ENCODE measurements at places on chromosomes 3 and 15. TPM values are rescaled to one million over a fixed set of nuclear protein-coding genes. Genes with fewer than 3 reads are reported as not detected.
A peak's percentile ranks its signal among the peaks of the same experiment; 100 is the strongest.

The SRGAP3 gene
- total RNA-seq: 1.5 TPM

DNA sequence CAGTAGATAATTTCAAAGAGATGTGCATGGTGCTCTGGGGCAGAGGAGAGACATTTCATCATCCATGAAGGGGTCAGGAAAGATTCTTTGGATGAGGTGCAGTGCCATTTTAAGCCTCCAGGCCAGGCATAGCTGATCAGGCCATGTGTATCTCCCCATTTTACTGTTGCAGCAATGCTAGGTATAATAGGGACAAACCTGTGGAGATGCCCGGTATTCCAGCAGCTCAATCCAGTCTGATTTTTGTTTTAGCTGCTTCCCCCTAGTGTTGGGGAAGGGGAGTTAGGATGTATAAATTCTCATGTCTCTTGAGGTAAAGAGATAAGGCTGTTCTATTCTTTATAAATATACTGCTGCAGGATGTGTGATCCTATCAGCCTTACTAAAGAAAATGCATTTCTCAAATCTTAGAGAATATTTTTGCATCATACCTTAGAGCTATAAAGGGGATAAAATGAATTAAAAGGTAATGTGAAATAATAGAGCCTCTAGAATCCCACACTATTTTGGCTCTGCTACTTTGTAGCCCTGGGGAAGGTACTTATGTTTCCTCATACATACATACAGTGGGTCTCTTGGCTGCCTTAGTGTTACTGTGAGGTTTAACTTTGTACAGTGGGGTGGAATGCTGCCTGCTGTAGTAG, 5.2 kb downstream of the CDV3 start:
- peak overlapping the region; percentile 18 for H3K27ac ChIP-seq
- H3K36me3 ChIP-seq: peaks cover 45% of the 10 kb centered on the region
- no peaks in the 10 kb centered on the region for H3K27me3 ChIP-seq
- peaks cover 44% of the 10 kb centered on the region for H3K4me1 ChIP-seq

DNA sequence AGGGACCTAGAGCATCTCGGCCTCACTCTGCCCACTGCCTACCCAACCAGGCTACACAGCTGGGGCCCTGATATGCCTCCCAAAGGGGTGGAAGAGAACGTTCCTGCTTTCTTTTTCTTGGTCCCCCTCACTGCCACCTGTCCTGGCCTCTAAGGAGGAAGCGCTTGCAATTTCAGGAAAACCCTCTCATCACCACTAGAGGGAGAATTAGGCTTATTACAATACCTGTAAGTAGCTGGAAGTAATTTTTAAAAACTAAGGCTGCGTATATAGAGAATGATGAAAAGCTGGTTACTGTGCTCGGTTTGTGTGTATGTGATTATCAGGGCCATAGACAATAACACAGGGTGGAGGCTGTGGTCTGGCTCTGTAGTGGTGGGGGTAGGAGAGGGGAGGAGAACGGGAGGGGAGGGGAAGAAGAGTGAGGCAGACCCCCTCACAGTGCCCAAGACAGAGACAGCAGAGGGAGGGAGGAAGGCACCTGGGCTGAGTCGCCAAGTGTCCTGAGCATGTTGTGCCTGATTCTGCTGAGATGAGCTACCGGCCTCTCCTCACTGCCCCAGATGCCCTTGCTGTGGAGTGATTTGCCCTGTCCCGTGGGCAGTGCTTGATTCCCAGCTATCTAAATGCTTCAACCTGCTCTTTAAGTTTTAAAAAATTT, 3.3 kb downstream of the GABRG3 start:
- H3K4me1 ChIP-seq: peaks cover 4% of the 10 kb centered on the region
- no peak overlapping the region for H3K4me3 ChIP-seq
- H3K36me3 ChIP-seq: no peaks in the 10 kb centered on the region
- H3K27me3 ChIP-seq: peaks cover 16% of the 10 kb centered on the region

DNA sequence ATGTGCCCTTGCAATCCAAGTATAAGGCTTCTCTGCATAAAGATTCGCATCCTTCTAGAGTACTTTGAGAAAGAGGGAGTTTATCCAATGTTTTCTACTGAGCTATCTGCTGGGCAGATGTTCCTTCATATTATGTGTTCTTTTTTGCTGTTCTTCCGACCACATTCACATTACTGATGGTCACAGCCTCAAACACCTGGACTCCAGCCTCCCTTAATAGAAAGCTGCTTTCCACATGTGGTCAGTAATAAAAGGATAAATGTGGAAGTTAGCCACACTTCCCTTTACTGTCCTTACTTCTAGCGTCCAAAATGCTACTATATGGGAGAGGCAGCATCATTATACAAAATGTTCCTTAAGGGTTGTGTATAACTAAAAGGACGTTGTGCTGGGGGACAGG, 116.9 kb downstream of the CD47 start:
- H3K27ac ChIP-seq: no peak overlapping the region
- no peaks in the 10 kb centered on the region for H3K36me3 ChIP-seq
- peaks cover 25% of the 10 kb centered on the region for H3K4me1 ChIP-seq
- H3K27me3 ChIP-seq: no peaks in the 10 kb centered on the region
- DNase-seq: no peak
- no peak overlapping the region for H3K4me3 ChIP-seq

The CCDC51 gene
- 11.3 TPM for total RNA-seq

DNA sequence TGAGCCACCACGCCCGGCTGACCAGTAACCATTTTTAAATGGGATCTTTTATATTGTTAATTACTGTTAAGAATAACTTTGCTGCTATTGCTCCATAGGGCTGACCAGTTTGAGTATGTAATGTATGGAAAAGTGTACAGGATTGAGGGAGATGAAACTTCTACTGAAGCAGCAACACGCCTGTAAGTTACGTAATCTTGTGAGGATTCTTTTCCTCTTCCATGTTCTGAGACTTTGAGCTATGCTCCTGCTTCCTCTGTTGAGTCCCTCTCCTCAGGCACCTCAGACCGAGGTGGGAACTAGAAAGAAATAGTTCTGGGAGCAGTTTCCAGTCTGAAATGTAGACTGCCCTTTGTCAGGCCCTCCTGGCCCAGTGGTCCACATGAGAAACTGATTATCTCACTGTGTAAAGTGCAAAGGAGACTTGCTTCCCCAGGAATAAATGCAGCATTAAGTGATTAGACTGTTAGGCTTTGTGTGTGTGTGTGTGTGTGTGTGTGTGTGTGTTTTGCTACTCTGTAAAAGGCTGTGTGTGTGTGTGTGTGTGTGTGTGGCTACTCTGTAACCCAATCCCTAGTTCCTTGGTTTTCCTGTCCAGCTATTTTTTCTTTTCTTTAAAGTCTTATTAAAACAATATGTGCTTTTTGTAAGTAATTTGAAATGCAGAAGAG, 5.2 kb downstream of the POLR2H start:
- H3K27ac ChIP-seq: peak overlapping the region; percentile 59
- peaks cover 58% of the 10 kb centered on the region for H3K4me1 ChIP-seq
- DNase-seq: no peak
- peak overlapping the region; percentile 14 for H3K4me3 ChIP-seq
- H3K27me3 ChIP-seq: no peaks in the 10 kb centered on the region

DNA sequence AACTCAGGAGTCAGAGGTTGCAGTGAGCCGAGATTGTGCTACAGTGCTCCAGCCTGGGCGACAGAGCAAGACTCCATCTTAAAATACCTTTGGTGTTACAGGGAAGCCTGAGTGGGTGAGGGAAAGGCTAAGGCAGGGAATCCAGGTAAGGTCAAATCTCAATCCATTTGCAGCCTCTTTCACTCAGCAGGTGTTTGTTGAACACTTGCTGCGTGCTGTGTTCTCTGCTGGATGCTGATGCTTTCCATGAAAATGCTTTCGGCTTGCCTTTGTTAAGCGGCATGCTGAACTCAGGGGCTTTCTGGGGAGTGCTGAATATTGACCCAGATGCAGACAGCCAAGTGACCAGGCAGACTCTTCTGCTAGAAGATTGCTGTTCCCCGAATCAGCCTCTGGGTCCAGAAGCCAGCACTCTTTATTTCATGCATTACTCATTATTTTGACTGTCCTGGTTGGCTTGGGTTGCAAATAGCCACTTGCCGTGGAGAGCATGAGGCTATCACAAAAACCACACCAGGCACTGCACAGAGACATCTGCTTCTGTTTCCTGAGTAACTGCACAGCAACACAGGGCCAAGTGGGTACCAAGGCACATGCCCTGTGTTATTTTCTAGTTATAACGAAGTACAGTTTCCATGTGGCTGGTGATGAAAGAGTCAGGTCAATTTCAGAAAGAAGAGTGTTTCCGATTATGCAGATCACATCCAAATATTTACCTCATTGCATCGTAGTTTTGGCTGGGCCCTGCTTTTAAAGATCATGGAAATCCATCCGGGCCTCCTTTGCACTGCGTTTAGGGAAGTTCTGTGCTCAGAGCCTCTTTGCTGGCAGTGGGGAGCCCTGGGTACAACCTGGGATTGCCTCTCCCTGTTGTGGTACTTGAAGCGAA, 88.6 kb downstream of the THSD4 start:
- H3K27me3 ChIP-seq: no peaks in the 10 kb centered on the region
- H3K36me3 ChIP-seq: no peaks in the 10 kb centered on the region
- H3K27ac ChIP-seq: no peak overlapping the region
- peaks cover 4% of the 10 kb centered on the region for H3K4me1 ChIP-seq
- no peak overlapping the region for H3K4me3 ChIP-seq

DNA sequence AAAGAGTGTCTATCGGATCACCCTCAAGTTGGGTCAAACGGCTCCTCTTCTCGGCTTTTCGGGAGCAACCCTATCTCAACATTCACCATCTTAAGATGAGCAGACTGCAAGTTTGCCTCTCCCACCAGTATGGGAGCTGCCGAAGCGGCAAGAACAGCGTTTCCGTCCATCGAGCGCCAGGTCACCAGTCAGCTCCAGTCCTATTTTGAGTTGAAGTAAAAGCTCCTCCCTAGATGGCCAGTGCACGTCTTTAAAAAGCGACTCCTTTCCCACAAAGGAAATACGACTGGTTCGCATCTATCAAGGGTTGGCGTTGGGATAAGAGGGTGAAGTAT, 369 bp upstream of the U2SURP start:
- H3K27me3 ChIP-seq: no peaks in the 10 kb centered on the region
- peaks cover 38% of the 10 kb centered on the region for H3K4me1 ChIP-seq
- no peak for DNase-seq
- H3K27ac ChIP-seq: peak overlapping the region; percentile 100
- H3K36me3 ChIP-seq: no peaks in the 10 kb centered on the region
- peak overlapping the region; percentile 94 for H3K4me3 ChIP-seq

- H3K27ac ChIP-seq: no peak overlapping the region
- no peak for DNase-seq
- H3K27me3 ChIP-seq: peaks cover 42% of the 10 kb centered on the region
- no peaks in the 10 kb centered on the region for H3K4me1 ChIP-seq
Measured at GRCh38 chr3:112908252-112908651, 61.6 kb upstream of the CD200R1L start.

The CLDN1 gene
- 41.4 TPM for total RNA-seq

The ROBO2 gene
- total RNA-seq: 18.4 TPM

The TMCC1 gene
- 37.8 TPM for total RNA-seq

DNA sequence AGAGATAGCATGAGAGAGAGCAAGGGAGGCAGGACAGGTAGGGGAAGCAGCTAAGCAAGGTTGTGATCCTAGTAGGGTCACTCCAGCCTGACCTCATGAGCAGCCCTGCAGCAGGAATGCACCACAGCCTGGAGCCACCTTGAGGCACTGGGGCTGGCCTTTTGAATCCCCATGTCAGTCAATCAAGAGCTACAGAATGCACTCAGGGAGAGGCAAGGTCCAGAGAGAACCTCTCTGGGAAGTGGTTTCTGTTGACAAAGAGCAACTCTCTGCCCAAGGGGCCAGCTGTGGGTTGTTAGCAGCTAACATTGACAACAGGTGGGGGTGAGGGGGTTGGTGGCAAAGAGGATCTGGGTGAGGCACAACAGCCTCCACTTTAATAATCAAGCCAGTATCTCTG, 54.6 kb downstream of the TRANK1 start:
- no peak overlapping the region for H3K27ac ChIP-seq
- H3K4me3 ChIP-seq: no peak overlapping the region
- peaks cover 30% of the 10 kb centered on the region for H3K36me3 ChIP-seq
- DNase-seq: no peak

The GUCA1C gene
- not detected for total RNA-seq

DNA sequence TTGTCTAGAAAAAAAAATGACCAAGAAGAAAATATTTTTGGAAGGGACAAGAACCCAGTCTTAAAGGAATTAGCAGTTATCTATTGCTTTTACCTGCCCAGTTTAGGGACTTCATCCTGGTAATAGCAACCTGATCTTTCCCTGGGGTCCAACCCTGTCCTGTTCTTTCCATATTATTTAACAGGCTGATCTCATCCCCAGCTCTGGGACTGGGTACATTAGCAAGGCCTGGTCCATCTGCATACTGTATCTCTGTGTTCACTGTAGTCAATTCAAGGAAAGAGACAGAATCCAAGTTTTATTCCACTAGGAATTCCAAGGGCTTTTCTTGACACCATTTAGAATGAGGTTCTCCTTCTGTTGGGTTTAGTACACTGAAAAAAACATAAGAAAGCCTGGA, 191.7 kb upstream of the GADL1 start:
- no peak overlapping the region for H3K4me3 ChIP-seq
- H3K36me3 ChIP-seq: no peaks in the 10 kb centered on the region
- peaks cover 9% of the 10 kb centered on the region for H3K27me3 ChIP-seq
- H3K27ac ChIP-seq: no peak overlapping the region
- no peak for DNase-seq

DNA sequence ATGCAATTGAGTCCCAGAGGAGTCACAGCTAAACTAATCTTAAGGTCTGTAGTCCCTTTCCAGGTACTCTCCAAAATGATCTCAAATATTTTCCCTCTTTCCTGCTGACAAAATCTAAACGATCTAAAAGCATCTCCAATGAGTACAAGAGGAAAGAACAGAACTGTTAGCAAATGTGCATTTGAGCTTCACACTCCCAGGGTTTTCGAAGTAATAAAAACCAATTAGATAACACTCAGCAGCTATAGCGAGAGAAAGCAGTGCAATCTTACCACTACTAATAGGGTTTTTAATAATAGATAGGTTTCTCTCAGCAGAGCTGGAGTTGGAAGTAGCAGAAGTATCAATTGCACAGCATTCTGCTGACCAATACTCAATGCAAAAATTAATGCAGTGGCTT, 995.4 kb downstream of the TUSC7 start:
- no peak overlapping the region for H3K27ac ChIP-seq
- H3K4me3 ChIP-seq: no peak overlapping the region
- H3K4me1 ChIP-seq: peaks cover 36% of the 10 kb centered on the region

The TEX55 gene
- not detected for total RNA-seq

DNA sequence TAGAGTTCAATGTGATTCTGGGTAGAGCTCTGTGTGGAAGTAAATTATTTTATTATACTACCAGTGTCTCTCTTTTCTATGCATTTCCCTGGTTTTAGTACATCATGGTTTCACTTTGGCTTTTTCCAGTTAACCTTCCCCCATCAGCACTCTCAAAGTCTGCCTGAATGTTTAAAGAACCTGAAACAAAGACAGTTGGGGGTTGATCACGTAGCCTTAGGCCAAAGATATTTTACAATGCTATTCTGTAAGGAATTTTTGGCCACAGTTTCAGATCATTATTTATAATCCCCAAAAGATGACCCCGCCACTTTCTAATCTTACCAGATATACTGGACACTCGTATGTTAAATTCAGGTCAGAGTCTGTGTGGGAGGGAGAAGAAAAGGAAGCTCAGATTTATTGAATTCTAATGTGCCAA, 156.3 kb upstream of the TMC3 start:
- no peaks in the 10 kb centered on the region for H3K36me3 ChIP-seq
- peaks cover 40% of the 10 kb centered on the region for H3K4me1 ChIP-seq
- H3K4me3 ChIP-seq: no peak overlapping the region
